RPMI8226 (cell line): ENCODE measurements at places on chromosomes 1 and 21.
A peak's percentile ranks its signal among the peaks of the same experiment; 100 is the strongest.

- no peak for DNase-seq
Observed at GRCh38 chr1:162678439-162678838, 46.2 kb downstream of the DDR2 start.

- no peak for DNase-seq
Observed at GRCh38 chr1:177366091-177366490, 195.3 kb downstream of the BRINP2 start.

DNA sequence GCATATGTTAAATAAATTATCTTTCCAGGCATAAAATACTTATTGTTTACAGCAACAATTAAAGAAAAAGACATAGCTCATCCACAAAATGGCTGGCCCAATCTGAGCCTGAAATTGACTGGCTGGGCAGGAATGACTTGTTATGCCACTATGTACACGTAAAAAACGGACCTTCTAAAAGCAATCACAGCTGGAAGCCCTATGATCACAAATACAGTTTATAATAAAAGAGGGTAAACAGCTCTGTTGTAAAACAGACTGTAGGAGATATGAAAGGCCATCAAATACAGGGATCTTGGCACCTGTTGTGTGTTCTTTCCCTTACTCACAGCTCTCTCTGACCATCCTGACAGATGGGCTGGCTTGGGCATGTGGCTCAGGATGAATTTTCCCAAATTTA, 70.5 kb upstream of the DMRTA2 start:
- no peak for DNase-seq

- DNase-seq = no peak
Observed at GRCh38 chr1:24275510-24275909, 43.6 kb upstream of the GRHL3 start.

DNA sequence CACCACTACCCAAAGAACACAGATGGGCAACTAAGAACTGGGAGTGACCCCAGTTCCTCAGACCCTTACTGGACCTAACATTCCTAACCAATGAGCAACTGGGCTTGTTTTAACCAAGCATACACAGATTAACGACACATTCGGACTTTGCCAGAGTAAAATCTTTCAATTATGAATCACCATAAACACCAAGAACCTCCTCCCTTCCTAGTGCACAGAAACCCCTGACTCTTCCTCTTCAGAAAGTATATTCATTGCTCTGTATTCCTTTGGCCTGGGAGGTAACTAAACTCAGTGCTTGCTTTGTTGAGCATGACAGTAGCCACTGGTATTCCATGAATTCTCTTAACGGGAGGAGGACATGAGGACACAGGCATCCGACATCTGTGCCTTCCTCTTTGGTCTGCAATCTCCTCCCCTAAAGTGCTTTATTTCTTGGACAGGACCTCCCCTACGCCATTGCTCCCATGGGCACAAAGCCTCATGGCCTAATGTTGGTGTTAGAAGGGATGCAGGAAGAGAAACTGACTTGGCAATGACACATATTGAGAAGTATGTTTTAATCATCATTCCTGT, 42.7 kb downstream of the SEC16B start:
- no peak for DNase-seq

DNA sequence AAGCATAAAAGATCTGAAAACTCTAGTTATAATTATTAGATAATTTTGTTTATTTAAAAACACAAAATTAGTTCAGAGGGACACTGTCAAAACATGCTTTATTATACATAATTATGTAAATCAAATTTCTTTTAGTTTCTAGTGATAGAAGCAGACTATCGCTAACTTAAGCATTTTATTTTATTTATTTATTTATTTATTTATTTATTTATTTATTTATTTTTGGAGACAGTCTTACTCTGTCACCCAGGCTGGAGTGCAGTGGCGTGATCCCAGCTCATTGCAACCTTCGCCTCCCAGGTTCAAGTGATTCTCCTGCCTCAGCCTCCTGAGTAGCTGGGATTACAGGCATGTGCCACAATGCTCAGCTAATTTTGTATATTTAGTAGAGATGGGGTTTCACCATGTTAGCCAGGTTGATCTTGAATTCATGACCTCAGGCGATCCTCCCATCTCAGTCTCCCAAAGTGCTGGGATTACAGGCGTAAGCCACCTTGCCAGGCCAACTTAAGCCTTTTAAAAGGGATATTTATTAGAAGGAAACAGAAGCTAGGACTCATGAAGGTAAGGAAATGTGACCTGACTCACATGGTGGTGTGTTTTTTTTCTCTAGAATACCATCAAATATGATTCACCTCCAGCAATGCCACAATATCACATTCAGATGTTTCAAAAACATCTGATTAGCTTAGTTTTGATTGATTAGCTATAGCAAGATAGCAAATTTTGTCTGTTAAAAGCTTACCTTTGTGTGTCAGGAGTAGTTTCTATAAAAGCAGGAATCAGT, 1357.4 kb upstream of the ADGRL4 start:
- DNase-seq = no peak

DNA sequence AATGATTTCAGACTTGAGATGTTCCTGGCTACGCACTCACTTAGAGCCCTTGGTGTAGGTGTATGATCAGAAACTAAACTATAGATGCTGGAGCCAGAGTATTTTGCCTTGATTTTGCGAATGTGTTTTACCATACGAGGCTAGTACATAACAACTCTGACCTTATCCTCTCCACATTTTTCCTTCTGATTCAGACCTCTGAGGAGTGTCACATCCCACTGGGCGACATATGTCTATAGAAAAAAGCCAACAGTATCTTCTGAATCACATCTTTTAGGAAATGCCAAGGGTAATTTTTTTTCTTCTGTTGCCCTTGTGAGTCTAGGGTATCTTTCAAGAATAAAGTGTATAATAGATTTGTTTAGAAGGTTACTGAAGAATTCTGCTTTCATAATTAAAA, 49.6 kb downstream of the AK4 start:
- no peak for DNase-seq

GRCh38 chr1:108590441-108590840, 30.5 kb downstream of the EEIG2 start:
- no peak for DNase-seq

DNA sequence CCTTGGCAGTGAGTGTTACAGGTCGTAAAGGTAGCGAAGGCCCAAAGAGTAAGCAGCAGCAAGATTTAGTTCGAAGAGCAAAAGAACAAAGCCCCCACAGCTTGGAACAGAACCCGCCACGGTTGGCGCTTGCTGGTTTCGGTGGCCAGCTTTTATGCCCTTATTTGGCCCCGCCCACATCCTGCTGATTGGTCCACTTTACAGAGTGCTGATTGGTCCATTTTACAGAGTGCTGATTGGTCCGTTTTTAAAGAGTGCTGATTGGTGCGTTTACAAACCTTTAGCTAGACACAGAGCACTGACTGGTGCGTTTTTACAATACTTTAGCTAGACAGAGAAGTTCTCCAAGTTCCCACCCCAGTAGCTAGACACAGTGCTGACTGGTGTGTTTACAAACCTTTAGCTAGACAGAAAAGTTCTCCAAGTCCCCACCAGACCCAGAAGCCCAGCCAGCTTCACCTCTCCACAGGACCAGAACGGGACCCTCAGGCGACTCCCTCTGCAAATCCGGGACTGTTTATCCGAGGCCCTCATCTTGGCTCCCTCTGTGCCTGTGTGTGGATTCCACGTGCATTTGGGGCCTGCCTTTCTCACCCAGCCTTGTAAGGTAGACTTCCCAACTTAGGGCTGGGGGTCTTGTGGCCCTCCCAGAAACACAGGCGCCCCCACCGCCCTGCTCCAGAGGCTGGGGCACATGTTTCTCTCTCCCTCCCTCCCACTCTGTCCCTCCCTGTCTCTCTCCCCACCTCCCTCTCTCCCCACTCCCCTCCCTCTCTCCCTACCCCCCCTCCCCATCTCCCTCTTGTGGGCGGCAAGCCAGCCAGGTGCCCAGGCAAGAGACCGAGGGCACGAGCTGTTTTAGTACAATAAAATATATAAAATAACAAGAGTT, 12.6 kb downstream of the FTCD start:
- no peak for DNase-seq

- no peak for DNase-seq
Observed at GRCh38 chr1:192832492-192832891, 23.7 kb downstream of the RGS2 start.

DNA sequence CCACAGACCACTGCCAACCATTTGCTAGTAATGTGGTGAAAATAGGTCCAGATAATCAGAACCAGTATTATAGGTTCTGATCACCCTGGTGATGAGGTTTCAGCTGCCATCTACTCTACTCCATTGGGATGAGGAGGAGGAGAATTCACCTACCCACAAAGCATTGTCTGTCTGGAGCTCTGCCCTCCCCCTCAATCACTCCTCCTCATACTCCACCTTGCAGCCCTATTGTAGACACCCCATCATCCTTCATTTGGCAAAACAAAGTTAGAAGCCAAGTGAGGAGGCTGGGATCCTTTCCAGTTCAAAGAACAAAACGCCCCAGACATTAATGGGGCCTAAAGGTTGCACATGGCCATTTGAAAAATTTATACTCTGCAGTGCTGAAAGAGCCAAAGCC, 157.4 kb upstream of the L1TD1 start:
- DNase-seq = no peak

DNA sequence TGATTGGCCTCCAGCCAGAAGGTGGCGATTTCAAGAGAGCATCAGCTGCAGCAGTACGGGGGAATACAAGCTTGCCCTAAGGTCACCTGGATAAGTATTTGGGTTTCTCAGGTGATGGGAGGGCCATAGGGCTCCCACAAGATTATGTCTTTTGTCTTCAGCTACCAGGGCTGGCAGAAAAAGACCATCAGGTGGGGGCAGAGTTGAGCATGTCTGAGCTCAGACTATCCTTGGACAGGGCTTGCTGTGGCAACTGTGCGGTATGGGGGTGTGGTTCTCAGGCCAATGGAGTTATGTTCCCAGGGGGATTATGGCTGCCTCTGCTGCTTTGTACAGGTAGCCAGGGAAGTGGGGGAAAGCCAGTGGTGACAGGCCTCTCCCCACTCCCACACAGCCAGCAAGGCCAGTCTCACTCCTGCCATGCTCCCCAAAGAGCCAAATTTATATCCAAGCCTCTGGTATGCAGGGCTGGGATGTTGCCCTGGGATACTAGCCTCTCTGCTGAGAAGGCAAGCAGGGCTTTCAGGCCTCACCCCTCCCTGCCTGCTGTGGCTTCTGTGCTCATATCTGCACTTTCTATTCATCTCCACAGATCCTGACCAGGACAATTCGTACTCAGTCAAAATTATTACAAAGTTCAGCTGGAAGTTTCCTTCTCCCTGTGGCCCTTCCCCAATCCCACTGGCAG, 26.6 kb upstream of the CD84 start:
- DNase-seq = no peak

- no peak for DNase-seq
Observed at GRCh38 chr1:45563843-45564242, 13.2 kb downstream of the AKR1A1 start.

- no peak for DNase-seq
Observed at GRCh38 chr1:229582011-229582694, 23.6 kb upstream of the ABCB10 start.

DNA sequence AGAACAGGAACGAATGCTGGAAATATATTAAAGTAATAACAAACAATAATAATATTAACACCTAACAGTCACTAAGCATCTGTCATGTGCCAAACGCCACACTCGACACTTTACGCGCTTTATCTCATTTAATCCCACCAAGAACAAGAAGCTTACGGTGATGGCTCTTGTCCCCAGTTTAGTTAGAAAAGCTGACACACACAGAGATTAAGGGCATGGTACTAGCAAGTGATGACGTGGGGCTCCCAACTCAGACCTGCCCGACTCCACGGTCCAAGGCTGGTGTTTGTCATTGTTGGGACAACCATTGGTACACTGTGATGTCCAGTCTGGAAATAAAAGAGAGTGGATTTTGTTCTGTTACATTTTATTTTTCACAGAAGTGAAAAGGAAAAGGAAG, 41.1 kb upstream of the KIF26B start:
- DNase-seq = no peak

DNA sequence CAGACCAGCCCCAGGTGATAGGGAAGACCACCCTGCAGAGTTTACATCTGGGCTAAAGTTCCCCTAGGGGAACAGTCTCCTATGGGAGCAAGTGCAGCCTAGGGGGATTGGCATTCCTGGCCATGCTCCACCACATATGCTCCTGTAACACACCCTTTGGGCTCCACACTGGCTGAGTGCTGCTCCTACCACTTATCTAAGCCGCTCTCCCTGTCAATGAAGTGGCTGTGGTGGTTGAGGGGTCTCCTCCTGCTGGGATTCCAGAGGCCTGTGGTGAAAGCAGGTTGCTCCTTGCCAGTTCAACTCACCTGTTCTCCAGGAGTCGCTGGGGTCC, 51.1 kb downstream of the COL24A1 start:
- no peak for DNase-seq

- no peak for DNase-seq
Observed at GRCh38 chr1:153360592-153361479, 3.2 kb downstream of the S100A9 start.

DNA sequence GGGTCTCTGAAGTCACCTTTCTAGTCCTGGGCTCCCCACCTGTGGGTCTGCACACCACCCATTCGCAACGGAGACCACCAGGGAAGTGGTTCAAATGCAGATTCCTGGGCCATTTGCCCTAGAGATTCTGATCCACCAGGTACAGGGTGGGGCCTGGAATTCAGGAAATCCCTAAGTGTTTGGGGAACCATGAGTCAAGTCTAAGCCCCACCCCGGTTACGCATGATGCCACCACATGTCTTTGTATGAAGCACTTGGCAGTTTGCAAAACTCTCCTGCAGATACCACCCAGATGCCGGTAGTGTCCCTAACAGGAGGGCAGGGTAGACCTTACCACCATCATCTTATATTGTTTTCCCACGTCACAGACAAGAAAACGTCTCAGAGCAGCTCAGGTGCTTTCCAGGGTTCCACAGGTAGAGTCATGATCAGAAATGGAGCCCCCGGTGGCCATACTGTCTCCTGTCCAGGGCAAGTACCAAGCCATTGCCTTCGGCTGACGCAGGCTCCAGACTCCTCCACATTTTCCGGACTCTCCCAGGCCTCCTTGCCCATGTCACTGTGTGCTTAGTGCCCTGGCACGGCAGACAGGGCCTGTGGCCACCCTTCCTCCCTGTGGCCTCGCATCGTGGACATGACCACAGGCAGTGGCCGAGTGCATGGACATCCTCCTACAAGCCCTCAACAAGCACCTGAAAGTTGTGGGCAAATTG, 89.2 kb upstream of the TMEM51 start:
- no peak for DNase-seq

GRCh38 chr1:225662155-225662554, 9.2 kb upstream of the ENAH start:
- DNase-seq = no peak

GRCh38 chr21:44614961-44615391, 3.1 kb downstream of the KRTAP10-8 start:
- DNase-seq = no peak

- DNase-seq = no peak
Observed at GRCh38 chr1:111227434-111227833, at the start of gene CHI3L2. TSS of gene CHI3L2 (plus strand) at chr1:111227713. CDS start at chr1:111227730, 17 bp downstream.

GRCh38 chr1:28886731-28887418, 27.5 kb upstream of the EPB41 start:
- DNase-seq = peak; percentile 98

- no peak for DNase-seq
Observed at GRCh38 chr1:85378534-85378933, 86.4 kb downstream of the DDAH1 start.
